Mucosa of descending colon (tissue), 3 donors: ENCODE measurements at places on chromosomes 3 and 15. TPM values are rescaled to one million over a fixed set of nuclear protein-coding genes. Genes with fewer than 3 reads are reported as not detected.

CPNE4 gene
- 1.1 TPM for total RNA-seq

DHX36 gene
- total RNA-seq: 43.9 TPM

SYNPR gene
- total RNA-seq: not detected

ABI3BP gene
- total RNA-seq: 70.8 TPM

GOLGA8K gene
- total RNA-seq: 0.43 TPM

PLOD2 gene
- total RNA-seq: 113 TPM

FRMD5 gene
- 1.9 TPM for total RNA-seq

MESP1 gene
- 4.6 TPM for total RNA-seq

TEX55 gene
- total RNA-seq: not detected

ITIH4 gene
- total RNA-seq: 4.3 TPM

UPK1B gene
- total RNA-seq: not detected

PIF1 gene
- total RNA-seq: 2.6 TPM

FANCD2 gene
- 12.9 TPM for total RNA-seq

CLDN1 gene
- 0.78 TPM for total RNA-seq

DGKG gene
- 0.80 TPM for total RNA-seq

CXCR6 gene
- 3.6 TPM for total RNA-seq

SERINC4 gene
- 0.16 TPM for total RNA-seq

PAQR9 gene
- total RNA-seq: not detected
